ENCODE measurements at places on chromosomes 6 and 20. TPM values are rescaled to one million over a fixed set of nuclear protein-coding genes. Genes with fewer than 3 reads are reported as not detected.

DNA sequence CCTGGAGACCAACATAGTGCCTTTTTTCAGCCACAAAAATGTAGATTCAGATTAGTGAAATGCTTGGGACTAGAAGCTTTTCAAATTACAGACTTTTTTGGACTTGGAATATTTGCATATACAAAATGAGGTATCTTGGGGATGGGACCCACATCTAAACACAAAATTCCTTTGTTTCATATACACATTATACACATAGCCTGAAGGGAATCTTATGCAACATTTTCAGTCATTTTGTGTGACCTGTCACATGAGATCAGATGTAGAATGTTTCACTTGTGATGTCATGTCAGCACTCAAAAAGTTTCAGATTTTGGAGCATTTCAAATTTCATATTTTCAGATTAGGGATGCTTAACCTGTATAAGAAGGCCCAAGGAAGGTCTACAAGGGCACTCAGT is 44.5 kb upstream of the ALDH8A1 start:
- no peak for DNase-seq

GRCh38 chr20:21203088-21203656 is 77.3 kb downstream of the KIZ start:
- DNase-seq = no peak

DNA sequence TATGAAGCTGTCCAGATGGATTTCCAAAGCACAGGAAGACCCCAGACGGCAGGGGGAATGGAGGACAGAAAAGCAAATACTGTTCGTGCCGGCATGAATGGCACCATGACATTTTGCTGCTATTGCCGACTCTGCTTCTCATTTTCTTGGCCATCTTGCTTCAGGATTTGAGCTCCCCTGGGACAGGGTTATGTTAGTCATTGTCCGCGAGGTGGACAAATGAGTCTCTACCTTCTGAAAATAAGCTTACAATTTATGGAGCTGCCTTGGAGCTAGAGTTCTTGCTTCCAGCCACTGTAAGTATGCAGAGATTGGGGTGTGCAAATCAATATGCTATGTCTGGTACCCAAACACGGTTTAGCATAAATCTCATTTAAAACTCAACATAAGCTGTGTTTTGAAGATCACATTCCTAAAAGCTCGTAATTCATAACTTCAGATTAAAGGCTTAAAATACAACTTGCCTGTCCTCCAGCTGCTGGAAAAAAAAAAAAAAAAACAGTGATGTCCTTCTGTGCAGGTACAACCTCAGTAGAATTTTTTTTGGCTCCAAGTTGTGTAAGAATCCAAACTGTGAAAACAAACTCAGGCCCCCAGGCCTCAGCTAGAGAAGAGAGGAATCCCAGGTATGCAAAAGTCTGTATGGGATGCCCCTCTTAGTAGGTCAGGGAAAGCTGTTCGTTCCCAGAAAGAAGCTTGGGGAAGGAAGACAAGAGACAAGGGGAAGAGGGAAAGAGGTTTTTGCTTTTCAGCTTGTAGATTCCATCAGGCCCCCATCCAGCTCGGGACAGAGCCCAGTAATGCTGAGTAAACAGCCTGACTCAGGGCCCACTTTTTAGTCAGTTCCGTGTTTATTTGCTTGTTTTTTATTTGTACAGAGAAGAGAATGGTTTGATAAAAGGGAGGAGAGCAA is 184.2 kb upstream of the FOXA2 start:
- DNase-seq = no peak

DNA sequence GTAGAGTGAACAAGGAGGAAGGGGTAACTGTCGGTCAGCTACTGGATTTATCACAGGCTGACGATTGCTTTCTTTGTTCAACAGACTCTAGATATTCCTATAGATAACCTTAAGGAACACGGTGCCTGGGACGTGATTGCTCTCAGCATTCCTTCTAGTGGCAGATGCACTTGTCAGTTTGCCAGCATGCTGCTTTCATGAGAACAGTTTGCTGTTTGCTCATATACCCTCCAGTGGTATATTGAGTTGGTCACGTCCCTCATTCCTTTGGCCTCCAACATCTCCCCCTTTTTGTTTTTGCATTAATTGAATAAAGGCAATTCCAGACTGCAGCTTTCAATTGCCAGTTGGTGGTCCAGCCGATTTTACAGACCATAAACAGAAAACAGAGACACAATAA is 76.8 kb upstream of the BTN3A2 start:
- no peak for DNase-seq

GRCh38 chr20:16228722-16229121 is 344.5 kb downstream of the KIF16B start:
- DNase-seq = no peak

- peak; percentile 73 for DNase-seq
Measured at GRCh38 chr20:31835977-31836852, 9.2 kb downstream of the FOXS1 start.

GRCh38 chr6:163667372-163668060 is 253.0 kb downstream of the QKI start:
- no peak for DNase-seq

- no peak for DNase-seq
Measured at GRCh38 chr6:140546640-140547039, 1172.2 kb upstream of the CITED2 start.

FAM83B gene
- 11.3 TPM for total RNA-seq

DNA sequence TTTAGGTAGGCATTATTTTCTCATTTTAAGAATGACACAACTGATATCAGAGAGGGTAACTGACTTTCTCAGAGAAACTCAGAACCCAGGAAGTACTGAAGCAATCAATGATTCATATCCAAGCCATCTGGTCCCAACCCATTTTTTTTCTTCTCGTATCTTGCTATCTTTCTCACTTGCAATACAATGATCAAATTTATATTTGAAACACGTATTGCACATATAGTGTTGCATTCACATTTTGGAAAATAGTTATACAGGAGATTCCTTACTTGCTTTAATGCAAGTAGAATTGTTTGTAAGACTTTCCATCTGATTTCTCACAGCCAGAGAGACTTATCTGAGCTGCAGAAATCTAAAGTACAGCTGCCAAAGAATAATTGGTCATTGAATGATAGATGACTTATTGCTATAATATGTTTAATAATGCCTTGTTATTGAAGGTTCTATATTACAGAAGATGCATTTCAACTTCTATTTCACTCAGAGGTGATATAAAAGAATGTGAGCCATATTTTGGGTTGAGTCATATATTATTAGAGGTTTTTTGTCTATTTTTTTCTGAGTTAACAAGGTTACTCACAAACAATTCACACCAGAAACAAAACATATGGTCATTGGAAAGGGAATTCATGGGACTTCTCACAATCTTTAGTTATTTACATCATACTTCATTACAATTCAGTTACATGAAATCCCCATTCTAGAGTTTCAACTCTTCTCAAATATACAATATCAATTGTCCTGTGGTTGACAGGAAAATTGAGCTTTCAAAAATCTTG is 337.5 kb upstream of the CITED2 start:
- no peak for DNase-seq

All from type B pancreatic cell (in vitro differentiated cells).